CD4-positive, alpha-beta T cell (primary cell): ENCODE measurements at places on chromosomes 6 and 20. TPM values are rescaled to one million over a fixed set of nuclear protein-coding genes. Genes with fewer than 3 reads are reported as not detected.

- DNase-seq = no peak
Measured at GRCh38 chr20:36614781-36615557, 9.4 kb downstream of the RAB5IF start.

GRCh38 chr6:53651764-53652401 lies 13.7 kb downstream of the KLHL31 start:
- DNase-seq = peak; percentile 72

SLA2 gene
- 21.3 TPM for total RNA-seq

SLC17A4 gene
- total RNA-seq = not detected

GRCh38 chr6:166630462-166630861 lies 3.4 kb upstream of the RPS6KA2 start:
- DNase-seq = no peak

GRCh38 chr20:9668381-9668780 lies 154.0 kb downstream of the LAMP5 start:
- DNase-seq = no peak

DNA sequence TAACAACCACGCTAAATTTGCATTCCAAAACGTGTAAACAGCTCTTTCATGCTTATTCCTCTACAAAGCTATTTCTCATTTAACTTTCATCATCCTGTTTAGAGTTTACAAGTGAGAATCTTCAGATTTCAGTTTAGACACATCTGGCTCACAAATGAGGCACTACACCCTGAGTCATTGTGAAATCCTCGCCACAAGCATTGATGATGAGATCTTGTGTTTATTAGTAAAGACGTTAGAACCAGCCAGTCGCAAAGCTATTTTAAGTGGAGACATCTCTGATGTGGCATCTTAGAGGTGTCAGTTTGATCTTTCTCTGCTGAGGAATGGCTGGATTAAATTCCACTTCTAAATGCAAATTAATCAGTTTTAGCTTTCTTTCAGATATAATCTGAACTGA lies 8.3 kb upstream of the ISM1 start:
- DNase-seq = no peak

DNA sequence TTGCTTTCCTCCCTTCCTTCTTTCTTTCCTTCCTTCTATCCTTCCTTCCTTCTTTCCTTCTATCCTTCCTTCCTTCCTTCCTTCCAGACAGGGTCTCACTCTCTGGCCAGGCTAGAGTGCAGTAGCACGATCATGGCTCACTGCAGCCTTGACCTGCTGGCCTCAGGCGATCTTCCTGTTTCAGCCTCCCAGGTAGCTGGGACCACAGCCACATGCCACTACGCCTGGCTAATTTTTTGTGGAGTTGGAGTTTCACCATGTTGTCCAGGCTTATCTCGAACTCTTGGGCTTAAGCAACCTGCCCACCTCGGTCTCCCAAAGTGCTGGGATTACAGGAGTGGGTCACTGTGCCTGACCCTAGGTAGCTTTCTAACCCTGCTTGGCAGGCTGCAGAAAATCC lies 12.2 kb upstream of the SEC63 start:
- no peak for DNase-seq

- DNase-seq = no peak
Measured at GRCh38 chr6:79158856-79159516, 75.5 kb downstream of the HMGN3 start.

- DNase-seq = no peak
Measured at GRCh38 chr6:48388044-48388443, 277.0 kb upstream of the PTCHD4 start.

GRCh38 chr6:17381424-17382147 lies 11.8 kb upstream of the CAP2 start:
- no peak for DNase-seq

DNA sequence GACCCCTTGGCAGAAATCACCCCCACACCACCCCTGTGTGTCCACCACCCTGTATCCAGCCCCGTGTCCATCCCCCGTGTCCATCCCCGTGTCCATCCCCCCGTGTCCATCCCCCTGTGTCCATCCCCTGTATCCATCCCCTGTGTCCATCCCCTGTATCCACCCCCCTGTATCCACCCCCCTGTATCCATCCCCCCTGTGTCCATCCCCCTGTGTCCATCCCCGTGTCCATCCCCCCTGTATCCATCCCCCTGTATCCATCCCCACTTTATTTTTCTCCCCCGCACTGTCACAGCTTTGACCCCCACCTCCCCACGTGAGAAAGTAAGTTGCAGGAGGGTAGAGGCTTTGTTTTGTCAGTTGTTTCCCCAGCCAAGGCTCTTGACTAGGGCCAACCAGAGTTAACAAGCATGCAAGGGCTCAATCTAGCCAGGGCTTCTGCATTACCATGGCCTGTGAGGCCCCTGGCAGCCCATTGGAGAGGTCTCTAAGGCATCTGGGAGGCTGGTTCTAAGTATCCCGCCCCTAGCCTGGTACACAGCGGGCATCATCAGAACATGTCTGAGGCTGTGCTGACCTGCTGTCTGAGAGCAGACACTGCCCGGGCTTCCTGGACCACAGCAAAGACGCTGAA lies 18.1 kb upstream of the SIRPA start:
- DNase-seq = no peak

HNF4A gene
- total RNA-seq = not detected

DNA sequence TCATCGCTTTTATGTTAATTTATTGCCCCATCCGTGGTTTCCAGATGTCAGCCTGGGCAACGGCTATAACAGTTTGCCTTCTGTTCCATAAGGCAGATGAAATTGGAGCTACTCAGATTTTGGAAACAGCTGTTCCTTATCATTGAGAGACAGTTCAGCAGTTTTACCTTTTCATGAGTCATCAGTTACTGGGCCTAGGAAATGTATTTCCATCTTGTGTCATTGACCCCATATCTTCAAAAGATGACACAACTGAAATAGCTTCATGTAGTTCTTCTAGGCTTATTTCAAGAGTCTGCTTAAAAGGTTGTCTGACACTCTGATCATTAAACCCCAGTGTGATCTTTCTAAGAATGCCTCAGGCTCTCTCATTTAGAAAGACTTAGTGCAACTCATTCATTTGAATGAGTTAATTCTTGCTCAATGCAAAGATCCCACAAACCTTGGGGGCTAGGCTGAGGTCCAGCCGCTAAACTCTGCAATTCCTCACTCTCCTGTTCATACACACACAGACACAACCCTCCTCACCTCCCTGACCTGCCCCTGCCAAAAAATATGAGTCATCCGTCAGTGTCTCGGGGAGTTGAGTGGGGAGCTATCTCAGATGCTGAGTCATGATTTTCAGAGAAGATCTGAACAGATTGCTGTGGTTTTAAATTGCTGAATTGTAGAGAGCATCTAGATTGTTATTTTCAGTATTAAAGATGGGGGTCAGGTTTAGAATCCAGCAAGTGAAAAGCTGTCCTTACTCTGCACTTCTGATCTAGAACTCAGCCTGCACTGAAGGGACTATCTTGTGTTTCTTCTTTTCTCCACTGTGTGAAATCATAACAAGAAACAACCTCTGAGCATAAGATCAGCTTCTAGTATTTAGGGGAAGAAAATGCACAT lies 61.8 kb downstream of the RPP40 start:
- DNase-seq = peak; percentile 31

HLA-DPA1 gene
- total RNA-seq = 19.9 TPM

DNA sequence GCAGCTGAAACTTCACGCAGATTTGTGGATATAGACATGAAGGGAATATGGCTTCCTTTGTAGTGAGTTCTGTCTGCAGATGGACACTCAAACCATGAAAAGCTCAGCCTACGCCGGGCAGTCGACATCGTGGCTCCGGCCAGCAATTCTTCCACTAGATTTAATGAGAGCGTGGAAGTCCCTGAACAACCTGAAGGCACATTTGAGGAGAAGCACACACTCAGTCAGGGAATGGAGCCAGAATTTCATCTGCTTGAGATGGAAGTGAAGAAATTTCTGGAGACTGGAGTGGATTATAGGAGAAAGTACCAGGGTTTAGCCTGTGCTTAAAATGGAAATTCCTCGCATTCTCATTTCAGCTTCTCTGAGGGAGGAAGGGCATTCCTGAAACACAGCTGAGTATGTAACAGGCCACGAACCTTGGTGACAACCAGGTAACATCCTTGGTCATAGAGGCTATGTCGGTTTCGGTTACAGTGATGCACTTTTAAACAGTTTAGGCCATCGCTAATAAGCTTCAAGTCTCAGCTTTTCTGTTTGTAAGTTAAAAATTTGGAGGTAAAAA lies 80.5 kb upstream of the AGPAT4 start:
- no peak for DNase-seq

DNA sequence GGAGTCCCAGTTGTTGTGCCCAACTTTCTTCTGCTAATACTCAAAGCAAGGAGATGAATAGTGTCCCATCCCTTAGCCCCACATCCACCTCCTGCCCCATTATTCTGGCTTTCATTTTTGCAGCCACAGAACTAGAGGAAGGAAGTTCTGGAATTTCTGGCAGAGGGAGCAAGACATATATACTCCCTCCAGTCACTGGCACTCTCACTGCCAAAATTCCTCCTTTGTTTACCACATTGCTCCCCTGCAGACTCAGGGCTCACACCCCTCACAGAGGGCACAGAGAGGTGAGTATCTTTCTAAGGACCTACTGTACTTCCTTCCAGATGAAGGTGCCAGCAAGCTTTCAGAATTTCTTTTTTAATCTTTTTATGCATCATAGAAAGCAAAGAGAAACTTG lies 168.0 kb upstream of the ID4 start:
- no peak for DNase-seq

DNA sequence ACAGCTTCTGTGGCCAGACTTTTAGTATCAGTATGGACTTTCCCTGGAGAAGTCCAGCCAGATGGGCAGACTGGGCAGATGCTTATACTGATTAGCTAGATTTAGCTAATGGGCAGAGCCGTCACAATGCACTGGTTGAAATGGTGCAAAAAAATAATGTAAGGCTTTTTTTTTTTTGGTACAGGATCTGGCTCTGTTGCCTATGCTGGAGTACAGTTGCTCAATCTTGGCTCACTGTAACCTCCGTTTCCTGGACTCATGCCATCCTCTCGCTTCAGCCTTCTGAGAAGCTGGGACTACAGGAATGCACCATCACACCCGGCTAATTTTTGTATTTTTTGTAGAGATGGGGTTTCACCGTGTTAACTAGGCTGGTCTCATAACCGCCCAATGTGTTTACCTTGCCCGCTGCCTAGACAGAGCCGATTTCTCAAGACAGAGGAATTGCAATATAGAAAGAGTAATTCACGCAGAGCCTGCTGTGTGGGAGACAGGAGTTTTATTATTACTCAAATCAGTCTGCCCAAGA lies 16.4 kb upstream of the KIFC1 start:
- DNase-seq = no peak

DNA sequence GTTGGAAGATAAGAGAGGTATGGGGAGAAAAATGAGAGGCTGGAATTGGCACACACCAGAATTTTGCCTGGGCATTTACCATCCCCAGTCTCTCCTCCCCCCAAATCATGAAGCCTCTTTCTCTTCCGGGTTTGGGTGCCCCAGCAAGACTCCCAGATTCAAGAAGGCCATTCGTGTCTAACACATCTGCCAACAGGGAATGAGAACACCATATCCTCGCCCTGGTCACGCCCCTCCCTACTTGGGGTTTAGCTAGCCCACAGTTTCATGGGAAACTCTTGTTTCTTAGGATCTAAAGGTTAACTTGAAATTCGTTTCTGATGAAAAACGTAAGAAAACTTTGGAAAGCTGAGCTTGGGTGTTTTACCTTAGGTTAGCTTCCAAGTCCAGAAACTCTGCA lies 105.5 kb upstream of the TMEM170B start:
- no peak for DNase-seq

FAM83C gene
- total RNA-seq = not detected

DNA sequence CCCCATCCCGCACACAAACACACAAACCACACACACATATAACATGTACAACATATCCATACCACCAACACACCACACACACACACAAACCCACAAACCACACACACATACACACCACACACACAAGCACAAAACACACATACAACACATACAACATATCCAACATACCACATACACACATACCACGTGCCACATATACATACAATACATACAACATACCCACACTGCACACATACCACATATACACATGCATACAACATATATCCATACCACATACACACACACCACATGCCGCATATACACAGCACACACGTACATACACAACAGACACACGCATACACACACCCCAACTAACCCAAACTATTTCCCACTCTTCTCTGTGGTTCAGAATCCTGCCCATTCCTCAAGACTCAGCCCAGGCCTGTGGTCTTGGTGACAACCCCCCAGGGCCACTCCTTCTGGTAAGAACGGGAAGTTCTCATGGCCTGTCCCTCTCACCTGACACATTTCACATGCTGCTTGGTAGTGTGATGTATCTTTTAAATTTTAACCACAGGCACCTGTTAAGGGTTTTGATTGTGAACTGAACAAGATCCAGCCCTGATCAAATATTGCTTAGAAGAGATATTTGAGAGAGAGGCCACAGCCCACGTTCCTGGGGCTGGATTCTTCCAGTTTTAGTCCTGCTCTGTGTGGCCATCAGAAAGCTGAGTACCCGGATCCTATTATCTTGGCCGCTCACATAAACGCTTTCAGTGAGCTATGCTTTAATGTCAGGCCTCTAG lies 55.9 kb upstream of the KCNK16 start:
- no peak for DNase-seq

FAM162B gene
- total RNA-seq = not detected

DNA sequence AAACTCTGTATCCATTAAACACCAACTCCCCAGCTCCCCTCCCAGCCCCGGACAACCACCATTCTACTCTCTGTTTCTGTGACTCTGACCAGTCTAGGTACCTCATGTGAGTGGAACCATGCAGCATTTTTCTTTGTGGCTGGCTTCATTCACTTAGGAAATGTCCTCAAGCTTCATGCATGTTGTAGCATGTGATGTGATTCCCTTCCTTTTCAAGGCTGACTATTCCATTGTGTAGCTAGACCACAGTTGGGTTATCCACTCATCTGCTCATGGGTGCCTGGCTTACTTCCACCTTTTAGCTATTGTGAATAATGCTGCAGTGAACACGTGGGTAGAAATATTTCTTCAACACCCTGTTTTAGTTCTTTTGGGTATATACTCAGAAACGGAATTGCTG lies 8.8 kb upstream of the BPHL start:
- DNase-seq = no peak

DNA sequence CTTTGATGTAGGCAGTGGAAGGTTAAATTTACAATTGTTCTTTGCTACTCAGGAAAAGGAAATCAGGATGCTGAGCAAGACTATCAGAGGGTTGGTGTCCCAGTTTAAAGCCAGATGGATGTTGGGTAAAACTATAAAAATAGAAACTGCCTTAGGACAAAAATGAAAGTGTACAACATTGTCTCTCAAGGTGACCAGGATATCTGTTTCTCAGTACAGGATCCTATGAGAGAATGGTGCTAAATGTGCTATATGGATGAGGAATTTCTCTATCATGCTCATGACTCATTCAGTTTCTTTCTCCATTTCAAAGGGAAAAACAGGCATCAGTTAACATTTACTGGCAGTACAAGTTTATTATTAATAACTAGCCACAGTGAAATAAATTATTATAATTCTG lies 534.2 kb upstream of the GJE1 start:
- DNase-seq = no peak

- no peak for DNase-seq
Measured at GRCh38 chr6:113876695-113877094, 19.6 kb downstream of the MARCKS start.

LY6G6D gene
- total RNA-seq = not detected
